ENCODE measurements at places on chromosomes 2 and 18. TPM values are rescaled to one million over a fixed set of nuclear protein-coding genes. Genes with fewer than 3 reads are reported as not detected.

NOSTRIN gene
- 45.2 TPM for total RNA-seq

RUFY4 gene
- total RNA-seq = not detected

ERICH2 gene
- total RNA-seq = 8.5 TPM

ANKRD44 gene
- total RNA-seq = 58.7 TPM

MAPRE3 gene
- total RNA-seq = 27.1 TPM

DSG1 gene
- total RNA-seq = not detected

HIBCH gene
- total RNA-seq = 24.3 TPM

INPP4A gene
- 35.6 TPM for total RNA-seq

CHST9 gene
- total RNA-seq = 5.6 TPM

TACR1 gene
- 1.4 TPM for total RNA-seq

TXNDC2 gene
- total RNA-seq = 0.12 TPM

DNA sequence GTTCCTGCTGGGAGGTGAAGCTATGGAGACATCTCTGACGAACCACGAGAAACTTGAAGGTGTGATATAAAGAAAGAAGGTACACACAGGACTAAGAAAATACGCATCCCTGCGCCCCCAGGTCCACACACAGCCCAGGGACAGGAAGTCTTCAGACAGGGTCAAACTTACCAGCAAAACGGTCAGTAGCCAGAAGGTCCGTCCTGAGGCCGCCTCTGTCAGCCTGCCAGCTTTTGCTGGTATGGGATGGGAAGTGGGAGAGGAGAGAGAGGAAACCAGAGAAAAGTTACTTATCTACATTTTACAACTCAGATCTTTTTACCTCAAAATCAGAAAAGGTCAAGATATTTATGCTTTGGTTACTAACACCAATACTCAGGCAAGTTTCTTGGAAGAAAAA is 47.2 kb downstream of the HDLBP start:
- DNase-seq = no peak

DNA sequence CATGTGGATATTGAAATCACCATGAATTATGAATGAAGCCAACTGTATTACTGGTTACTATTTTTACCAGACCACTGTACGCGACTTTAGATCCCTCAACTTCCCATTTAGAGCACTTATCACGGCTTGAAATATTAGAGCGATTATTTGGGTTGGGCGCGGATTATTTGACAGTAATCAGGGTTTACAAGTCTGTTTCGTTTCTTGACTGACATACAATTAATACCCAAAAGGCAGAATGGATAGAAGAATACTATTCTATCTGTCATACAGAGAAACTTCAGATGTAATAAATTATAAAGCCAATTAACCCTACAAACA is 496 bp upstream of the NAPG start:
- DNase-seq = no peak

GRCh38 chr18:59699750-59700534 is 2.7 kb upstream of the CCBE1 start:
- DNase-seq = no peak

- DNase-seq = no peak
Observed at GRCh38 chr2:231679908-231680284, 28.4 kb upstream of the PTMA start.

DNA sequence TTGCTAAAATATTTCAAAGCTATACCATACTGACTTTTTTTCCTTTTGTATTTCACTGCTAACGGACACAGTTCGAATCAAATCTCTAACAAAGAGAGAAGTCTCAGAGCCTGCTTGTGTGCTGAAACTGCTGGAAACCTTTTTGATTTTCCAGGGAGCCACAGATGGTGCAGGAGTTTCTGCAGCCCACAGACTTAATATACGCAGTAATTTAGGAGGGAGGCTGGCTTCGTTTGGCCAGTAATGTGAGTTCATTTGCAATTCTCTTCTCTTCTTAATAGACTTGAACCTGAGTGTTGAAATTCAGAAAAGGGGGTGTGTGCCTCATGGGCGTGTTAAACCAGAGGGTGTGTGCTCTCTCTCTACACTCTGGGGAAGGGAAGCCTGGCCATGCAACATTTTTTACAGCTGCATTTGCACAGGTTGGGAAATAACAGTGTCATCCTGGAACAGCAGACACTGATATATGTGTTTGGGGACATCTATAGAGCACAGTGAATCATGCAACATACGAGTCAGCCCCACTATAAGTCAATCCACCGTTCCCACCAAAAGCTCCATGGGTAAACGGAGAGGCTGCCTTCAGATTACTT is 333.0 kb downstream of the CLIP4 start:
- DNase-seq = no peak

DNA sequence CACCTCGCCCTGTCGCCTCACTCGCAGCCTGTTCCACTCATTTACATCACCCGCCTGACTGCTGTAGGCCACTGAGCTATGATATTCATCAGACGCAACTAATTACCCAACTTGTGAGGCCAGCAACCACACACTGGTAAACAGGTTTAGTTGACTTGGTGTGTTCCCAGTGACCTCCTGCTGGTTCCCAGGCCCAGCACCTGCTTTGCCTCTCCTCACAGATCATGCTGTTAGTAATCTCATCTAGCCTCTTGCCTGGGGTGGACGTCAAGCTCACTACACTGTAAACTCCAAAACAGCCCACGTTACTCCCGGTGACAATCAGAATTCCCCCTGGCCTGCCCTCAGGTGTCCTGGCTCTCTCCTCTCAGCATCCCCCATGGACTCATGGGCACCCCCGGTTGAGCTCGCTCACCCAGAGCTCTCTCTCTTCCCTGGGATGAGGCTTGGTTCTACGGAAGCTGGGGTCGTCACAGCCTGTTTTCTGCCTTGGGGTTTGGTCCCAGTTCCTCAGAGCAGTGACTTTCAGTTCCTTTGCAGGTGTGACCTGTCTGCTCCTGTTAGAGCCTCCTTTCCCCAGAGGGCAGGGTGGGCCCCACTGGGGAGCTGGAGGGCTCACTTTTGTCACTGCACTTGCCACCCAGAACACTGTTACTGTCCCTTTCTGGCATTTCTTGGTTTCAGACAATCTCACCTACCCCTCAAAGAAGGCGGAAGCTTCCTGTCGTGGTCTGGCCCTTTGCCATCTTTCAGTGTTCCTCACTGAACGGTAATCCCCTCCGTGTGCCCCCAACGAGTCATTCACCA is 40.3 kb downstream of the INPP5D start:
- no peak for DNase-seq

DNA sequence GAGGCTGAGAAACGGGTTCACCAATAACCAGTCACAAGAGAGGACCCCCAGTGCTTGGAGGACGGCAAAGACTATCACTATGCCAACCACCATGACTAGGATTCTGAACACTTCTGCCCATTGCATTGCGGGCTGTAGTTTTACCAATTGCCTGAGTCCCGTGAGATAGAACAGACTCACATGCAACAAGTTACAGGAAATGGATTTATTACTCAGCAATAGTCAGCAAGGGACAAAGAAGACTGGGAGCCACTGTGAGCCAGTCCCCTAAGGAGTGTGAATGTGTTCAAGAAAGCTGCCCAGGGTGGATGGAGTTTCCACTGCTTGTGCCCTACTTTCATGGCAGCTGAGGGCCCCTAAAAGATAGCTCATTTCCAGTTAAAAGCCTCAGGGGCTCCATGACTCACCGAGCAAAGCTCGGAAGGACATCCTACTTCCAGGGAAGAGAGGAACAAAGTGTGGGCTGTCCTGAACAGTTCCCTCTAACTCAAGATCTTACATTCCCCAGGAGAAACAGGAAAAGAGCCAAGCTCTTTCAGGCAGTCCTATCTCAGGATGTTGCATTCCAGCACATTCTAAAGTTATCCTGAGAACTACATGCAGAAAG is 54.4 kb downstream of the SLC4A3 start:
- DNase-seq = no peak

GRCh38 chr2:142757111-142757510 is 120.4 kb upstream of the KYNU start:
- no peak for DNase-seq

DNA sequence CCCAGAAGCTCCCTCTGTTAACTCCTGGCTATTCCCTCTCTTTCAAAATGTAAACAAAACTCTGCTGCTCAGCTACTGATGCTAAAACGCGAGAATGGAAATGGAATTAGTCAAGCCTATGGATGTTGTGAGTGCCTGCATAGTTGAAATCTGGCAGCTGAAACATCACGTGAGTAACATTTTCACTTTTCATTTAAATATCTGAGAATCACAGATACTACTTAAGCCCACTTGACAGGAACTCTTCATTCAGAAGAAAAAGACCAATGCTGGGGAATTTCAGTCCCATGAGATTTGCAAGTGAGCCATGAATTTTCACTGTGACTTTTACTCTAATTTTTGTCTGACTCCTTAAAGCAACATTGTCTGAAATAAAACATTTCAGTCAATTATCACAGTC is 215.3 kb upstream of the SESTD1 start:
- DNase-seq = no peak

DNA sequence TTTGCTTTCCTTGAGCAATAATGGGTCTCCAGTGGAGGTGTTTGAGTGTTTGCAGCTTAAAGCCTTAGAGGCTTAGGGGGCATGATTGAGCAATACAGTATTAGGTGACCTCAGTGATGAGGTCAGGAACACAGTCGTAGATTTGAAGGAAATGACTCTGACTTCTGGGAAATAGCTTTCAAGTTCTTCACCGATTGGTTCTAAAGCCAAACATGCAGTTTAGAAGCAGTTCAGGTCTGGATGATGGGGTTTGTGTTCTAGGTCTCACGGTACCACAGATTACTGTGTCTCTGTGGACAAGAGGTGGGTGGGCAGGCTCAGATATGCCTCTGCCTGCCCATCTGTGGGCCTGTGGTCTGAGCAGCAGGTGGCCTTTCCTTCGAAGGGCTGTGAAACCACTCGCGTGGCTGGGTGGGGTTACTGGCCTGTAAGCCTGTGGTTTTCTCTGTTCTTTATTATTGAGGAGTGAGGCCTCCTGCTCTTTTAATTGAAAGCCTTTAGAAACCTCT is 7.8 kb downstream of the MTHFD2 start:
- DNase-seq = no peak

DNA sequence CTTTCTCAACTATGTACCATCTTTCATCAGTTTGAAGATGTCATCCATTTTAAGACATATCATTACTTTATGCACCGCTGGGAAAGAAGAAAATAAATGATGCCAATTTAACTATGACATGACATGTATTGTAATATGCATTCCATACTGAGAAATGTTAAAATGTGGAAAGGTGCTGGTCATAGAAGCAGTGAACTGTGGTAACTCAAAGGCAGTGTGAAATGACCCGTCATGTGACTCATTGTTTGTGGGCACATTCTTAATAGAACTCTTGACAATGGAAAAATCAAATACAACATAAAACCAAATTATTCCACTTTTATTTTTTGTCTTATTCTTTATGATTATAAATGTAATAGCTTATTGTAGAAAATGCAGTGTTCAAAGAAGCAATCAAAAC is 455.0 kb upstream of the ST6GAL2 start:
- no peak for DNase-seq

- no peak for DNase-seq
Observed at GRCh38 chr18:22040533-22040932, 128.9 kb upstream of the GATA6 start.

GRCh38 chr18:42047721-42048120 is 92.7 kb downstream of the PIK3C3 start:
- no peak for DNase-seq

DNA sequence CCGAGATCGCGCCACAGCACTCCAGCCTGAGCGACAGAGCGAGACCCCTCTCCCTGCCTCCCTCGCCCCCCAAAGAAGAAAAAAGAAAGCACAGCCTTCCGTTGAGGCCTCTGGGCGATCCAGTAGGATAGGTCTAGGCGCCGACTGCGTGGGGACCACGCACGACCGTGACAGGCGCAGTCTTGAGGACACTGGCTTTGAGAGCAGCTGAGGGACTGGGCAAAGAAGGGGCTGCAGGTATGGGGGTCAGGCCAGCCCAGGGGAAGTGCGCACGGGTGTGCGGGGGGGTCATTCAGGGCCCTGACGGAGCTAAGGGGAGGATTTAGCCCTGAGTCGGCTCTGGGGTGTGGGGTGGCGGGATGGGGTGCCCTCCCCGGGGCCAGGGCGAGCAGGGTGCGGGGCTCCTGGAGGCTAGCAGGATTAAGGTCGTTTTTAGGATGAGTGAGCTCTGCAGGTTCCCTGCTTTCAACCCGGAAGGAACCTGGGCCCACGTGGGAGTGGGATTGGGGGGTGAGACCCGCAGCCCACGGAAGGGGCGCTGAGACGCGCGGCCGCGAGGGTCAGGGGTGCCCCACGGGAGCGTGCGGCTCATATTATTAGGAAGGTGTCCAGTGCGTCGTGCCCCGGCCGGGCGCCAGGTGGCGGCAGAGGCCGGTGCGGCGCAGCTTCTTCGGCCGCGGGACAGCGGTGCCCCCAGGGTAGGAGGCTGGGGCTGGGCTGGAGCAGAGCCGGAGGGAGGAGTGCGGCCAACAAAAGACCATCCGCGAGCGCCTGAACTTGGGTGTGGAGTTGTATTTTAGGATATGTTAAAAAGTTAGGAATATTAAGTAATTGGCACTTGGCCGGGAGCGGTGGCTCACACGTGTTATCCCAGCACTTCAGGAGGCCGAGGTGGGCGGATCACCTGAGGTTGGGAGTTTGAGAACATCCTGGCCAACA is 20.5 kb upstream of the ZNF236 start:
- DNase-seq = peak; percentile 75

DNA sequence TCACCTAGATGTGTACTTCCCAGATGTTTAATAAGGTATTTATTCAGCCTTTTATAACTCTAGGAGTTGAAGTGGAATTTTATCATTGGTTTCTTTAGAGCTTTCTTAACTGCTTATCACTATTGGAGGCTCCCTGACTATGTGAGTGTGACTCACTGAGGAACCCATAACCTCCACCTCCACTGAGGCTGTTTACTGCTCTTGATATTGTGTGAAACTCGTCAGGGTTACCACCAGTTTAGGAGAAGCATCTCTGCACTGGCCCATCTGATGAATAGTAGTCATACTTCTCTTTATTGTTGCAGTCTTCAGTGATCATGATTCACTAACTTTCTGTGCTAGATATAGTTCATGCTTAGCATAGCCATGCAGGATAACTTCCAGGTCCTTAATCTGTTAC is 79.6 kb upstream of the UBXN4 start:
- no peak for DNase-seq

DNA sequence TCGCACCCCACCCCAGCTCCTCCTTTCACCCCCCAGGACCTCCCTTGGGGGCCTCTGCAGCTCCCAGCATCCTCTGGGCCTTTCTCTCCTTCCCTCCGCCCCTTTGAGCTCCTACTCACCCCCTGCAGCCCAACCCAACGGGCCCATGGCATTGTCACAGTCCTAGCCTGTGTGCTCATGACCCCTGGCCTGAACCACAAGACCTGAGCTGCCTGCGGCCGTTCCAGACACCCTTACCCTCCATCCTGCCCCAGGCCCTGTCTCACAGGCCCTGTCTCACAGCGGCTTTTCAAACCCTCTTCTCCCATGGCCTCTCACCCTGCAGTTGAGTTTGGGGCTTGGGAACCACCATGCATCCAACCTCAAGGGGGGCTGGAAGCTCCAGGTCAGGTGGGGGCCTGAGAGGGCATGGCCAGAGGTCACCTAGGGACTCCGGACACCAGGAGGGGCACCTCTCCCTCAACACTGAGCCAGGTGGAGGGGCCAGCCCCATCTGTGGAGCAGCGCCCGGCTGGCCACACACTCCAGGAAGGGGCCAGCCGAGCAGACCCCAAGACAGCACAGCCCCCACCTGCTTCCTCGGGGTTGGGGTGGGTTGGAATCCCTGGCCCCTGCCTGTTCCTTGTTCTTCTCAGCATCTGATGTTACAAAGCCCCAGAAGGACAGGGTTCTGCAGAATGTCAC is 6.9 kb downstream of the MAB21L4 start:
- DNase-seq = peak; percentile 30

Measured in lower lobe of right lung (tissue), 2 donors.